ENCODE measurements at places on chromosomes 7 and 10.
A peak's percentile ranks its signal among the peaks of the same experiment; 100 is the strongest.

DNA sequence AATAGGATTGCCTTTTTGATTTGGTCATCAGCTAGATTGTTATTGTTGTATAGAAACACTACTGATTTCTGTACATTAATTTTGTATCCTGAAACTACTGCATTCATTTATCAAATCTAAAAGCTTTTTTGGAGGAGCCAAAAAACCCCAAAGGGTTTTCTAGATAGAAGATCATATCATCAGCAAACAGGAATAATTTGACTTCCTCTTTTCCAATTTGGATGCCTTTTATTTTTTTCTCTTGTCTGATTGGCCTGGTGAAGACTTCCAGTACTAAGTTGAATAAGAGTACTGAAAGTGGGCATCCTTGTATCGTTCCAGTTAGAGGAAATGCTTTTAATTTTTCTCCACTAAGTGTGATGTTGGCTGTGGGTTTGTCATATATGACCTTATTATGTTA lies 10.6 kb upstream of the ENTPD7 start:
- no peaks in the 10 kb centered on the region for H3K36me3 ChIP-seq
- no peak for DNase-seq
- no peak overlapping the region for H3K4me3 ChIP-seq
- peaks cover 44% of the 10 kb centered on the region for H3K27me3 ChIP-seq
- H3K4me1 ChIP-seq = no peaks in the 10 kb centered on the region

- peaks cover 5% of the 10 kb centered on the region for H3K27me3 ChIP-seq
- no peaks in the 10 kb centered on the region for H3K4me1 ChIP-seq
- peak; percentile 65 for DNase-seq
- H3K36me3 ChIP-seq = no peaks in the 10 kb centered on the region
- no peak overlapping the region for H3K4me3 ChIP-seq
Observed at GRCh38 chr7:22782616-22783232, 39.9 kb downstream of the TOMM7 start.

DNA sequence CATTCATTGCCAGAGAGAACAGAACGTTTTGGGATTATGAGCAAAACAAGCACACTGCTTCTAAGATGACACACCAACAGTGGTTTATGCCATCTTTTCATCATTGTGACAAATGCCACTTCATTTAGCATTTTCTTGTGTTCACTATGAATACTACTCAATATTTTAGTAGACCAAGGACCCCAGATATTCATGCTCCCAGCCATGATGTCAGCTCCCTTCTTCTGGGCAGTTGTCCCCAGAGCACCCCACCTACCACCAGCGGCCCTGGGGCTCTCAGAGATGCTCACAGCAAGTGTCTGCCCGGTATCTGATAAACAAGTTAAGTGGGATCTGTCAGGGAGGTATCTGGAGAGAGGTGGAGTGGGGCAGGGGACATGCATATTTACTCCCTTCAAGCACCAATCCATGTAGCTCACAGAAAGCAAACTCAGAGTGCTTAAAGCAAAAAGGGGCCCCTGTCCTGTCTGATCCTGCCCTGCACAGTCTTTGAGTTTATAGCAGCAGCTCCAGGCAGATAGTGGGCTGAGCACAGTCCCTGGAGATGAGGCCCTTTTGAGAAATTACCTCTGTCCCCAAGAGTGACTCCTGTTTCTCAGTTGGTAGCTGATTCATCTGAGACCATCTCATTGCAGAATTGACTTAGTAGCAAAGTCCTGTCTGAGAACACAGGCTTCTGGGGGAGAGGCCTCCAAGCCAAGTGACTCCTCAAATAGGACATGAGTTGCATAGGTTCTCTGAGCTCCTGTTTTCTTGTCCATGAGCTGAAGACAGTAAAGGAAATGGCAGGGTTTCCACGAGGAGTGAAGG lies 281.8 kb upstream of the KLF6 start:
- no peak overlapping the region for H3K27ac ChIP-seq
- H3K27me3 ChIP-seq = no peaks in the 10 kb centered on the region
- no peaks in the 10 kb centered on the region for H3K36me3 ChIP-seq
- no peaks in the 10 kb centered on the region for H3K4me1 ChIP-seq

- no peak overlapping the region for H3K4me3 ChIP-seq
- H3K36me3 ChIP-seq = peaks cover 14% of the 10 kb centered on the region
- H3K27ac ChIP-seq = peak overlapping the region; percentile 66
- H3K4me1 ChIP-seq = peaks cover 22% of the 10 kb centered on the region
Observed at GRCh38 chr7:19392246-19392645, 247.0 kb upstream of the FERD3L start.

- DNase-seq = no peak
- no peaks in the 10 kb centered on the region for H3K27me3 ChIP-seq
- H3K4me3 ChIP-seq = no peak overlapping the region
- H3K36me3 ChIP-seq = no peaks in the 10 kb centered on the region
- H3K27ac ChIP-seq = no peak overlapping the region
Observed at GRCh38 chr7:34357068-34357467, 300.9 kb upstream of the NPSR1 start.

DNA sequence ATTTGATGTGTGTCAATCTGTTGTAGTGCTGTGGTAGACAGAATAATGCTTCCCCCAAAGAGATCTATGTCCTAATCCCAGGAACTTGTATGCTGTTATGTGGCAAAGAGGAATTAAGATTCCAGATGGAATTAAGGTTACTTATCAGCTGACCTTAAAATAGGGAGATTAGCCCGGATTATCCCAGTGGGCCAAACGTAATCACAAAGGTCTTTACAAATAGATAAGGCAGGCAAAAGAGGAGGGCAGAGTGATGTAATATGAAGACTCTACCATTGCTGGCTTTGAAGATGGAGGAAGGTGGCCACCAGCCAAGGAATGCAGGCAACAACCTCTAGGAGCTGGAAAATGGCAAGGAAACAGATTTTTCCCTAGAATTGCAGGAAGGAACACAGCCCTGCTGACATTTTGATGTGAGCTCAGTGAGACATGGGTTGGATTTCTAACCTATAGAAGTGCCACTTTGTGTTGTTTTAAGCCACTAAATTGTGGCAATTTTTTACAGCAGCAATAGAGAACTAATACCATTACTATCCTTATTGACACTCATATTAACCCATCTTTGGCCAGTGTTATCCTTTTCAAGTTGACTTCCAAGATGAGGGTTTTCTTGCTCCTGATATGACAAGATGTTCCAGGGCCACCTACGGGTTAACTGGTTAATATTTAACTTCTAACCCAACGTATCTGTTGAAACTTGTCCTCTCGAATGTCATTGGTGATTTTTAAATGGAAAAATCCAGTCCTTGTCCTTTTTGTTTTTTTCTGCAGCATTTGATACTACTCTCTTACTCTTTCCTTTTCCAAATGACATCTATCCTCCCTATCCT lies 29.3 kb downstream of the CYCS start:
- peaks cover 7% of the 10 kb centered on the region for H3K27me3 ChIP-seq
- H3K4me1 ChIP-seq = peaks cover 4% of the 10 kb centered on the region
- H3K4me3 ChIP-seq = no peak overlapping the region
- no peak overlapping the region for H3K27ac ChIP-seq
- no peak for DNase-seq
- H3K36me3 ChIP-seq = no peaks in the 10 kb centered on the region

- DNase-seq = no peak
- peaks cover 5% of the 10 kb centered on the region for H3K36me3 ChIP-seq
- H3K27me3 ChIP-seq = peaks cover 42% of the 10 kb centered on the region
- no peak overlapping the region for H3K27ac ChIP-seq
Observed at GRCh38 chr10:100289641-100290040, 3.2 kb upstream of the BLOC1S2 start.

DNA sequence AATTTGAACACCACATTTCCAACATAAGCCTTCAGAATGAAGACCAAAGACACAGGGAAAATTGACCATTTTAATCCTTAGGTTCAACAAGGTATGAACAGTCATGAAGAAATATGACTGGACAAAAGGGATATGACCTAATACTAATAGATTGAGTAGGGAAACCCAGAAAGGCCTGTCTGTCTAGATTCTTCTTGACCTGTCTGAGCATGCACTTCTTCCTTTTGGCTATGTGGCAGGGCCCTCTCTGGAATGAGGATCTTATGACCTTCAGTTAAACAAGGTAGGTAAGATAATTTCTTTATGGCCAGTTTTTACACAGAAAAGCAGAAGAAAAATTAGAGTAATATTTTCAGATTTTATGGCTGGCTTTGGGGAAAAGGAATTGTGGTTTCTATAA lies 3.0 kb upstream of the PHYHIPL start:
- peaks cover 12% of the 10 kb centered on the region for H3K4me1 ChIP-seq
- peaks cover 70% of the 10 kb centered on the region for H3K27me3 ChIP-seq
- no peaks in the 10 kb centered on the region for H3K36me3 ChIP-seq
- DNase-seq = no peak
- no peak overlapping the region for H3K27ac ChIP-seq

DNA sequence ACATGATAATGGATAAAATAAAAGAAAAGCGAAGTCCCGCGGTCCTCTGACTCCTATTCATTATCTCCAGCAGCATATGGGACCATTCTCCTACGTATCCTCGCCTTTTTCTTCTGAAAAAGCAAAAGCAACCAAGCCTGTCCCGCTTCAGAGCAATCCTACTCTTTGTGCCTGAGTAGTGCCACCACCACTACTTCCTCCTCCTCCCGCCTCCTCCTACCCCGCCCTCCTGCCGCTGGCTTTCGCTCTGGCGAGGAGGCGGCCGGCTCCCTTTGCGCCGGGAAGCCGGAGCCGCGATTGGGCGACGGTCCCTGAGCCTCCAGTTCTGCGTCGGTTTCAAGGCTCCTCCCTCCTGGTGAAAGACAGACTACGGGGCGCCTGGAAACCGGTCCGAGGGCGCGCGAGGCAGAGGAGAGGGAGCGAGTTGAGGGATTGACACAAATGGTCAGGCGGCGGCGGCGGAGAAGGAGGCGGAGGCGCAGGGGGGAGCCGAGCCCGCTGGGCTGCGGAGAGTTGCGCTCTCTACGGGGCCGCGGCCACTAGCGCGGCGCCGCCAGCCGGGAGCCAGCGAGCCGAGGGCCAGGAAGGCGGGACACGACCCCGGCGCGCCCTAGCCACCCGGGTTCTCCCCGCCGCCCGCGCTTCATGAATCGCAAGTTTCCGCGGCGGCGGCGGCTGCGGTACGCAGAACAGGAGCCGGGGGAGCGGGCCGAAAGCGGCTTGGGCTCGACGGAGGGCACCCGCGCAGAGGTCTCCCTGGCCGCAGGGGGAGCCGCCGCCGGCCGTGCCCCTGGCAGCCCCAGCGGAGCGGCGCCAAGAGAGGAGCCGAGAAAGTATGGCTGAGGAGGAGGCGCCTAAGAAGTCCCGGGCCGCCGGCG lies at the start of gene FZD1:
FZD1 (plus strand) TSS at position 388 of the 878 bp plus-strand sequence; CDS start at position 836, 448 bp downstream.
- H3K4me3 ChIP-seq = peak within 1 kb of the TSS; percentile 93
- H3K4me1 ChIP-seq = peaks cover 41% of the 10 kb centered on the region
- peak; percentile 94 for DNase-seq
- peak within 1 kb of the TSS; percentile 73 for H3K27ac ChIP-seq

- H3K27me3 ChIP-seq = peaks cover 11% of the 10 kb centered on the region
- H3K4me3 ChIP-seq = no peak overlapping the region
- H3K4me1 ChIP-seq = no peaks in the 10 kb centered on the region
- no peaks in the 10 kb centered on the region for H3K36me3 ChIP-seq
Observed at GRCh38 chr7:107631588-107632491, 28.8 kb upstream of the SLC26A4 start.

DNA sequence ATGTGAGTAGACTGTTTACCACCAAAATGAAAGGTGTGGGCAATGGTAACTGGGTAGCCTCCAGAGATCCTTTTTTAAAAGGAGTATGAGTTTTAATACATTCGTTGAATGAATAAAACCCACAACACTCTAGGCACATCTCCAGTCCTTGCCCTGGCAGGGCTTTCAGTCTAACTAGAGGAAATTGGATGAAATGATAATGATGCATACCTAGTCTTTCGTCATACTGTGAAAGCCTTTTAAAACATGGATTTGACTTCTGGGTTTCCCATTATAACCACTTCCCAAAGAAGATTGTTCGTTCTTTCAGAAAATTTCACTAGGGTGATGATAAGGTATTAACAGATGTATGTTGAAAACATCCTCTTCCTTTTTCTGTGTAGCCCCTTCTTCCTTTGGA lies 110.8 kb downstream of the REEP3 start:
- H3K27ac ChIP-seq = no peak overlapping the region
- H3K36me3 ChIP-seq = no peaks in the 10 kb centered on the region
- no peak for DNase-seq
- H3K27me3 ChIP-seq = peaks cover 4% of the 10 kb centered on the region
- H3K4me3 ChIP-seq = no peak overlapping the region

- no peak overlapping the region for H3K4me3 ChIP-seq
- no peaks in the 10 kb centered on the region for H3K27me3 ChIP-seq
- H3K36me3 ChIP-seq = no peaks in the 10 kb centered on the region
Observed at GRCh38 chr10:61781969-61782403, 119.3 kb downstream of the CABCOCO1 start.

GRCh38 chr10:43044448-43044921 lies 32.4 kb upstream of the RET start:
- peaks cover 28% of the 10 kb centered on the region for H3K4me1 ChIP-seq
- no peak overlapping the region for H3K4me3 ChIP-seq
- no peak overlapping the region for H3K27ac ChIP-seq

GRCh38 chr10:113960617-113961181 lies 83.0 kb upstream of the ADRB1 start:
- H3K4me3 ChIP-seq = no peak overlapping the region
- DNase-seq = no peak
- peak overlapping the region; percentile 0 for H3K27ac ChIP-seq
- peaks cover 31% of the 10 kb centered on the region for H3K4me1 ChIP-seq
- H3K36me3 ChIP-seq = no peaks in the 10 kb centered on the region
- peaks cover 4% of the 10 kb centered on the region for H3K27me3 ChIP-seq

DNA sequence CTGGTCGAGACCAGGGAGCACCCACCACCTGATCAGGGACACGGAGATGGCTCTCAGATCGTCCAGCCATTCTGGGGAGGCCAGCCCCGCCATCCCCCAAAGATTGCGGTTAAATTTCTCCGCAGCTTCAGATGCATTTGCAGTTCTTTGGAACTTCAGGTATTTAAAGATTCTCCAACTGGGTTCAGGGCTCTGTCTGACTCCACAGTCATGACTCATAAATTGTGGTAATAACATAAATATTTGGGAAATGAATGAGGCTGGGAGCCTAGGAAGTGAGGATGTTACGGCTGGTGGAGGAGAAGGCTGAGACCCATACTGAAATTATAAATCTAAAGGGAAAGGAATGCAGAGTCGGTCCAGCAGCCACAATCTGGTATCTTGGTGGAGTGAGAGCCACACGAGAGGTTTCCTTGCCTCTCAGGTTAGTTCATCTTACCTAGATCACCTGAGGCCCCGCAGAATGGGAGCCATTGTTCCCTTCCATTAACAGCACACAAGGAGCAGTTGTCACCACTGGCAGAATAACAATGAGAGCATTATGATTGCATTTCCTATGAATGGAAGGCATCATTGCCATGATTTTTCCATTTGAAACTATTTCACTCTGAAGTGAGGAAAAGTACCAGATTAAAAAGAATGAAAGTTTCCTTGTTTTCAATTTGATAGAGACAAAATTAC lies 26.7 kb upstream of the DNAJB6 start:
- H3K36me3 ChIP-seq = no peaks in the 10 kb centered on the region
- H3K27me3 ChIP-seq = peaks cover 11% of the 10 kb centered on the region
- DNase-seq = no peak
- no peak overlapping the region for H3K27ac ChIP-seq
- peaks cover 11% of the 10 kb centered on the region for H3K4me1 ChIP-seq

- no peak overlapping the region for H3K4me3 ChIP-seq
- H3K27ac ChIP-seq = no peak overlapping the region
- no peak for DNase-seq
- H3K36me3 ChIP-seq = no peaks in the 10 kb centered on the region
Observed at GRCh38 chr7:97541188-97541587, 190.7 kb upstream of the TAC1 start.

Measured in nephron progenitor cell (in vitro differentiated cells).